ENCODE measurements at places on chromosomes 4 and X. TPM values are rescaled to one million over a fixed set of nuclear protein-coding genes. Genes with fewer than 3 reads are reported as not detected.
A peak's percentile ranks its signal among the peaks of the same experiment; 100 is the strongest.

DNA sequence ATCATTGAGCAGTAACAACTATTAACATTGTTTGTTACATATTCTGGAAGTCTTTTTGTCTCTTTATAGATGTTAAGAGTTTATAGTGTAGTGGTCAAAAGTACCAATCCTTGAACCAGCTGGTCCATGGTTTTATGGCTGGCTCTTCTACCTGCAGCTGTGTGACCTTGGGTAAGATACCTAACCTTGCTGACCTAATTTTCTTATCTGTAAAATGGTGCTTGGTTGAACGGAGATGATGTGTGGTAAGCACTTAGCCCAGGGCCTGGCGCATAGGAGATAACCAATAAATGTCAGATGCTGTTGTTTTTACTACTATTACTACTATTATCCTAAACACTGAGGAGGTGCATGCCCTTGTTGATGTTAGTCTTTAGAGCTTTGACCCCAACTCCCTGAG is 116.6 kb downstream of the TMEM164 start:
- DNase-seq, result no peak

DNA sequence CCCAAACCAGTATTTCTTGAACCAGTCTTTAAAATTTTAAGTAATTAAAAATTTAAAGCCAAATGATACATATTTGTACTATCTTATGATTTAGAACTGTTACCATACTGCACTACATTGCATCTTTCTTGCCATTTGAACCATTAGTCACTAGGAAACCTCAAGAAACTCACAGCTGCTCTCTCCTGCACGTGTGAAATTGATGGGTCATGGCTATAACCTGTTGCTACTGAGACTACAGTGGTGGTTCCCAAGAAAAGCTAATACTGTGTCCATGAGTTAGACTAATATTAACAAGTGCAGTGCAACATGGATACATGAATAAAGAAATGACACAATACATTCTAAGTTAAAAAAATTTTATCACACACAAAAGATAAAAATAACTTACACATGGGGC is 88.4 kb downstream of the PDE5A start:
- DNase-seq, result no peak

GRCh38 chr4:76449833-76450232 is 14.8 kb downstream of the SHROOM3 start:
- DNase-seq, result peak; percentile 30

DNA sequence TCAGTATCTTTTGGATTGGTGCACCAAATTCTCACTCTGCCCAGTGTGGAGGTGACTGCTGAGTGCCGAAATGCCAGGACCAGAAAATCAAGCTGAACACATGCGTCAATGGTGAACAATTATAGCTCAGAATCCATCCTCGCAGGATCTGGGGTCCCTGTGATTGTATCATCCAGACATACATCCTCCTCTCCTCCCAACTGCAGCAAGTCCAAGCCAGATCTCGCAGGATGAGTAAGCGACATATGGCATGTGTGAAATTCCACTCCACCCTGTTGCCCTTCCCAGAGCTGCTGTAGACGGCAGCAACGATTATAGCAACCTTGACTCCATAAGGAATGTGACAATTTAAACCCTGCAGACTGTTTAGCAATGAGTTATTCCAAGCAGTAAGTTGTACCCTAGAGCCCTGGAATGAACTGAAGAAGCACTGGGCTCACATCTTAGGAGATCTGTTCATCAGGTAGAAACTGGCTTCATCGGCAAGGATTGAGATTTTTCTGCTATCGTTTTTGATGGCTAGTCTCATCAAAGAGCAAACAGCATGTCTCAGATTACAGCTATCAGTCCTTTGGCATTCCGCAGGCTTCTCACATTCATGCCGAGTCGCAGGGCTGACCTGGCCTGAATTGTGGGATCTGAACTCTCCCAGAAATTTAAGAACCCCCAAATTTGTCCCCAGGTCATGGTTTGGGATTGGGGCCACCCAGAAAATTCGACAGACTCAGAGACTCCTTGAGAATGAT is 35.5 kb upstream of the SORBS2 start:
- DNase-seq, result peak; percentile 69

GRCh38 chr4:138892483-138893407 is 122.8 kb upstream of the NOCT start:
- DNase-seq, result no peak

GRCh38 chr4:5824227-5824626 is 68.7 kb downstream of the CRMP1 start:
- DNase-seq, result no peak

- peak; percentile 6 for DNase-seq
Observed at GRCh38 chr4:46387956-46388355, 2.0 kb downstream of the GABRA2 start.

DNA sequence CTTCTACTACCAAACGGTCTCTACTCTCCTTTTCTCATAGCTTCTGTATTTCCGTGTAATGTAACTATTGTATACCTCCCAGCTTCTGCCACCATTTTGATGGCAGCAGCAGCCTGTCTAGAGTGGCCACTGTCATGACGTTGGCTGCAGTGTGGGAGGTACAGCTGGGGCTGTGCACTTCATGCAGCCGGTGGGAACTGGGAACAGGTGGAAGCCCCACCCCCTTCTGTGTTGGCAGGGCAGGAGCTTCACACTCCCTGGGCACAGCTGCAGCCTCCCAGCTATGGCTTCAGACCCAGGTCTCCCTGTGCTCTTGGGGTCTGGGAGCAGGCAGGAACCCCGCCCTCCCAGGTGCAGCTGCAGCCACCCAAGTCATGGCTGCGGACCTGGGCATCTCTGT is 49.8 kb upstream of the SEC24B start:
- DNase-seq, result no peak

DNA sequence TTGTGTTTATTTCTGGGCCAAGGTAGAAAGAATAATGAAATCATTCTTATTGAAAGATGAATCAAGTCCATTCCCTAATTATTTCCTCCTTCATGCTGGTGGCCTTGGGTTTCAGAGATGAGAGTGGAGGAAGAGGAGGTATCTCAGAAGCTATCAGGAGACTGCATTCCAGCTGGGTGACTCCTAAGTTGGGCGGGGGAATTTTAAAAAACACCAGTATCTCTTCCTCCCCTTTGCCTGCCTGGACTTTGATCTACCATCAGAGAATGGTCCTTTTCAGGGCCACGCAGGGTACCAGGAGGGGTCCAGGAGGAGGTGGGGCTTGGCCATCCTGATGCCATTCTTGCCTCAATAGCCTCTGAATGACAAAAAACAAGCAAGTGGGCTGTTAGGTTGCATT is 104.4 kb downstream of the ASMT start:
- DNase-seq, result no peak

DNA sequence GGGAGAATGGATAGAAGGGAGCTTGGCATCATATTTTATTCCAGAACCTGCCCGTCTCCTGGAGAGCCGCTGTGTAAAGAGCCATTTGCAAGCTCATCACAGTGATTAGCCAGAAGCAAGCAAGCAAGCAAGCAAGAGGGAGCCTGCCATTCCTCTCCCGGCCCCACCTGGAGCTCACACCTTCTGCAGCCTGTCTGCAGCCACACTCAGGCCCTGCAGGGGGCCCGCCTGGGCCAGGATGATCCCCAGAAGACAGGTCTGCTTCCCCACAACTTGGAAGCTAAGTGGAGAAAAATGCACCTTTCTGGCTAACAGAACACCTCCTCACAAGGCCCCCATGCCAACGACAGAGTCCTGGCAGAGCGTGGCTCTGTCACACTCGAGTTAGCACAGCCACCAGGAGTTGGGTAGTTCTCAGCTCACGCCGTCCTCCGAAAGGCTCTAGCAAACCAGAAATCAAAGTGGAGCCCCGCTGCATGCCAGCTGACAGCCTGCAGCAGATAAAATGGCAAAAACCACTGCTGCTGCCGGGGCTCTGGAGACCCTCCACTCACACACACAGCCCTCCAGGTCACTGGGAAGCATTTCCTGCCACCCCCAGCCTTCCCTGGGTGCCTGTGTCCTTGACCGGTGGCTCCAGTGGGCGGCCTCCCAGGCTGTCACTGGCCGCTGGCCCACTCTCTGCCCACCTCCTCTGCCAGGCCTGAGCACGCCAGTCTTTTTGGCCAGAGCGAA is 54.9 kb downstream of the DCTD start:
- peak; percentile 54 for DNase-seq

DNA sequence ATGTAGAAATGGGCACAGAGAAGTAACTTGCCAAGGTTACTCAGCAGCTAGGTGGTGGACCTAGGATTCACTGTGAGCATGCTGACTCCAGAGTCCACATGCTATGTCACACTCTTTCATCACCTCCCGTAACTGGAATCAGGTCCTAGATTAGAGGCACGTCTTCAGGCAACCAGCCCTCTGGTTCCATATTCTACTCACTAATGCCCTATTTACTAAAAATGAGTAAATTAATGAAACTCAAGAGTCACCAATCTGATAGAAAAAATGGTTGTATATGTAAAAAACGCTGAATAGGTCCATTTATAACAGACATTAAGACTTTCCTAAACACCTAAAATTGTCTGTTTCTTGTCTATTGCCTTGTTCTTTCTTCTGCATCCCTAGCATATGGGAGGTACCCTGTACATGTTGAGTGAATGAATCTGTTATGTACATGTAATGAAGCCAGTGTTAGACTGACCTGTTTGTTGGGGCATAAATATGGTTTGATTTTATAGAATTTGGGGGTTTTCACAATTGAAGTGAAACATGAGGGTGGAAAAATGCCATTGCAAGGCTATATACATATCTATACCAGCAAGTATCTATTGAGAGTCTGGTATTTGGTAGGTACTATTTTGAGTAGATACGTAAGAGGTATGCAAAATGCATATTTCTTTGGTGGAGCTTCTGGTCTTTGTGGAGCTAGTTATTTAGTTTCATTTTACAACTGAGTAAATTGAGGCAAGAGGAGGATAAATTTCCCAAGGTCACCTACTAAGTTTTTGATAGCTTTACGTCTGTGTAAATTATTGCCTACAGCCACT is 7.5 kb upstream of the RUFY3 start:
- DNase-seq, result no peak

DNA sequence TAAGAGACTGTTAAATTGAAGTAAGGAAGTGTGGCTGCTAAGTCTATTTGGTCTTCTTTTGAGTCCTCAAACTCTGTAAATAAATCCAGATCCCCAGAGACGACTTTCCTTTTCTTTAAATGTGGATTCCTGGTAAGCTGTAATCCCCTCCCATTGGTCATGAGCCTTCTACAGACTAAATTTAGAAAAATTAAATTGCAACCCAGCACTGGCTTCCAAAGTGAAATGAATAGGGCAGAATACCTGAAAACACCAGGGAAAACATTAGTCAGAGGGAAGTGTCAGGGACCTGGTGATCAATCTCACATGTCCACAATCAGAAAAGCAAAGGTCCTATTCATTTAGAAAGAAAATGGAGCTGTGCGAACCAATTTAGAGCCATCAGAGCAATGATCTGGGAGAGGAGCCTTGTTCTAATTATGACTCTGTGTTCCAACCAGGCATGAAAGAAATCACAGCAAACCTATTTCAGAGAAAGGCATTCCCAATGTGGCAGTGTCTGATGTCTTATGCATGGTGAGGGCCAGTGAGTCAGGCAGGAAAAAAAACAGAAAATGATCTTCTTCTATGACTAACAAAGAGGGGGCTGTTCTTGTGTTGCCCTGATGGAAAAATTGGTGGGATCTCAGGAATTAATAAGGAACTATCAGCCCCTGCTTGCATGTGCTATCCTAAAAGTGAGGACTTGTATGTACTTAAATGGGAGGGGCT is 19.8 kb upstream of the CCDC149 start:
- no peak for DNase-seq

DNA sequence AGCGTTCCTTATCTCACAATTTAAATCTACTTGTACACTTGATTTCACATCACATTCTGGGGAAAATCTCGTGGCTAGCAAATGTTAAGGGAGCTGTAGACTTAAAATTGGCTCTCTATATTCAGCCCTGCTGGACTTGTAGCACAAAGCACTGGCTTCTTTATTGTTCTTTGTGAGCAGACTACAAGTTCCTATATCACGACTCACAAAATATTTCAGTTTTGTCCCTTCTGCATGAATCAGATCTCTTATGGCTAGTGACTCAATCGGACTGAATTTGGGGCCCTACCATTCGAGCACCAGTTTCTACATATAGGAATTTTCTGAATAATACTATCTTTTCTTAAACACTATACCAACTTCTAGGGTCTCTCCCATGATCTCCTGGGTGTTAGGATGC is 390.1 kb downstream of the ADAM29 start:
- no peak for DNase-seq

DNA sequence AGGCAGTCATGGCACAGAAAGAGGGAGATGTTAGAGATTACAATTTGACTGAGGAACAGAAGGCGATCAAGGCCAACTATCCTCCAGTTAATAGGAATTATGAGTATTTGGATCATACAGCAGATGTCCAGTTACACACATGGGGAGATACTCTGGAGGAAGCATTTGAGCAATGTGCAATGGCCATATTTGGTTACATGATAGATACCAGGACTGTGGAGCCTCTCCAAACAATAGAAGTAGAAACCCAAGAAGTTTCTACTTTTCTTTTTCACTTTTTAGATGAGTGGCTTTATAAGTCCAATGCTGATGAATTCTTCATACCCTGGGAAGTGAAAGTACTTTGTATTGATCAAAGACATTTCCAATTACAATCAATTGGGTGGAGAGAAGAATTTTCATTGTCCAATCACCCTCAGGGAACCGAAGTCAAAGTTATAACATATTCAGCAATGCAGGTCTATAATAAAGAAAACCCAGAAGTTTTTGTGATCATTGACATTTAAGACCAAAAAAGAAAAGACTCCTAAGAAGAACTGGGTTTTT is 139.1 kb downstream of the MAB21L2 start:
- DNase-seq, result no peak

- DNase-seq, result peak; percentile 63
Observed at GRCh38 chrX:108537005-108537404, 97.4 kb downstream of the COL4A5 start.

DNA sequence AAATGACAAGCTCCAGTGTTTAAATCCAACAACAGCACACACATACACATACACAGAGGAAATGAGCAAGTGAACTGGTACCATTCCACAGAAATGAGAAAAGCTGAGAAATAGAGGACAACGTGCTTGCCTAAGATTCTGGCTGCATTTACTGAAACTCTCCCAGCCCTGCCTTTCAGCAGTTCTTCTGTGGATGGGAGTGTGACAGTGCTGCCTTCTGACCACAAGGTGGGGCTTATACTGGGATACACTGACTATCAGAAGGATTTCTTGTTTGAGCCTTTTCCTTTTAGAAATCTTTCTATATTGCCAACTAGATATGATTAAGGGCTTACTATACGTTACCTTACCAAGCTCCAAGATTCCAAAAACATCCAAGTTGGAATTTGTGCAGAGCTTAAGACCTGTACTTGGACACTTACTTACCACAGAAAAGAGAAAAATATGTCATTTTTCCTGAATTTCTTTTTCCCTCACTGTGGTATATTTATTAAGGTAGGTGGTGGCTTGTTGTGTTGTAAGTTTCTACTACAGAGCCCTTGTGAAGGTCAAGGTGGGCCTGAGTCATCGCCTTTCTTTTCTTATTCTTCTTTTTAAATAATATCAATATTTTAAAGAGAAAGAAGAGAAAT is 10.7 kb upstream of the CXCL8 start:
- DNase-seq, result peak; percentile 84

The SLC30A9 gene
- 74.6 TPM for total RNA-seq

The UBQLN2 gene
- total RNA-seq, result 35.7 TPM

The LRBA gene
- 126 TPM for total RNA-seq

The PRR32 gene
- total RNA-seq, result not detected

The NUDT11 gene
- 52.7 TPM for total RNA-seq

The ARFIP1 gene
- 42.8 TPM for total RNA-seq

The TRIM61 gene
- total RNA-seq, result 0.38 TPM

The BMPR1B gene
- total RNA-seq, result 1.0 TPM

The TRO gene
- 52.2 TPM for total RNA-seq

The BEND2 gene
- total RNA-seq, result not detected

The XAGE2 gene
- total RNA-seq, result not detected

The GPC4 gene
- 183 TPM for total RNA-seq

The RLIM gene
- 34.1 TPM for total RNA-seq

The VCX3A gene
- total RNA-seq, result not detected

The ADH4 gene
- not detected for total RNA-seq

The CCDC110 gene
- total RNA-seq, result 5.4 TPM

Data from GM23338 (cell line).